ENCODE measurements at places on chromosomes 7 and 10.

- peak; percentile 15 for DNase-seq
Measured at GRCh38 chr10:8873310-8873709, 818.8 kb downstream of the GATA3 start.

DNA sequence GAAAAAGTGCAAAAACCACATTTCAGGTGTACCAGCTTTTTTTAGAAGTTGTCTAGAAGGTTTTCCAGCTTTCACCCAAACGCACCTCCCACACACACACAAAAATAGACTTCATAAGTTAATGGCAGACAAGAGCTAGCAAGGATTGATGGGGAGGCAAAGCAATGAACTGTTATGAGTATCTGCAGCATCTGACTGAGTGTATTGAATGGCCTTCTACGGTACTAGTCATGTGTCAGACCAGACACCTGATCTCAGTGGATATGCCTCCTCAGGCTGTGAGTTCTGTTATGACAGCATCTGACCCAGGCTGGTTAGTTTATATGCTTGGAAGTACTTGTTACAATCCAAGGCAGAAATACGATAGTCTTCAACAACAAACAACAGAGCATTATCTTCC lies 406.1 kb upstream of the AUTS2 start:
- DNase-seq = no peak

GRCh38 chr7:133744451-133744850 lies 382.7 kb upstream of the LRGUK start:
- DNase-seq = no peak

DNA sequence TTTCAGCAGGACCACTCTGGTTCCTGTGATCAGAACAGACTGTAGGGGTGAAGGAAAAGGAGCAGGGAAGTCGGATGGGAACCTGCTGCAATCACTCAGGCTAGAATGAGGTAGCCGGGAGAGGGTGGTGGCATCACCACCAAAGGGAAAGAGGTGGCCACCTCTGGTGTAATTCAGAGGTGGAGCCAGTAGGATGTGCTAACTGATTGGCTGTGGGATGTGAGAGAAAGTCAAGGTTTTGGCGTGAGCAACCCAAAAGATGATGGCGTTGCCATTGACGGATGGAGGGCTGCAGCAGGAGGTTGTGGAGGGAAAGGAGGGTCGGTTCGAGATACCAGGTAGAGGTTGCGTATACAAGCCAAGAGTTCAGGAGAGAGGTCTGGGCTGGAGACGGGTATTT lies 7.4 kb upstream of the VSIR start:
- no peak for DNase-seq

GRCh38 chr10:105592468-105592867 lies 951.4 kb downstream of the SORCS3 start:
- no peak for DNase-seq

DNA sequence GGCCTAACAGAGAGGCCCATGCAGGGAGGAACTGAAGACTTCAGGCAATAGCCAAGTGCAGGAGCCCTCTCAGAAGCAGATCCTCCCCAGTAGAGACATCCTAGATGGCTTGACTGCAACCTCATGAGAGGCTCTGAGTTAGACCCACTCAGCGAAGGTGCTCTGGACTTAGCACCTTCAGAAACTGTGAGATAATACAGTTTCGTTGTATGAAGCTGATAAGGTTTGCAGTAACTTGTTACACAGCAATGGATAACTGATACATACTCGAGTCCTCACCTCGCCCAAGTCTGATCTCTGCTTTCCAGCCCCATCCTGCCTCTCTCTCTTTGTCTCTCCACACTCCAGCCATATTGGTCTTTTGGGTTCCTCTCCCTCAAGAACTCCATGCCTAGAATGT lies 136.4 kb upstream of the EEPD1 start:
- DNase-seq = no peak

DNA sequence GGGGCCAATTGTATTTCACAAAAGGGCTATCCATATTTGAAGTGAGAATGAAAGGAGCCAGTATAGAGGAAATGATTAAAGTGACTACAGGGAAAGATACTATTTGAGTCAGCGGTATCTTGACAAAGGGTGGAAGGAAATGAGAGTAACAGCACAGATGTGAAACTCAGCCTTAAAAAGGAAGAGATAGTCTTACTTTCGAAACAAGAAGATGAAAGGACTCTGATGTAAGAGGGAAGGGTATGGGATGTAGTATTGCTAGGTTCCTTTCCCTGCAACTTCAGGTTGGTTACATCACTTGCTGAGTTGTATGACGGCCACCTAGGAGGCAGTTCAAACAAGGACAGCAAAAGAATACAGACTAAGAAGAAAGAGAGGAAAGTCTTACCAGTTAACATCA lies 13.7 kb downstream of the CISD1 start:
- DNase-seq = no peak

DNA sequence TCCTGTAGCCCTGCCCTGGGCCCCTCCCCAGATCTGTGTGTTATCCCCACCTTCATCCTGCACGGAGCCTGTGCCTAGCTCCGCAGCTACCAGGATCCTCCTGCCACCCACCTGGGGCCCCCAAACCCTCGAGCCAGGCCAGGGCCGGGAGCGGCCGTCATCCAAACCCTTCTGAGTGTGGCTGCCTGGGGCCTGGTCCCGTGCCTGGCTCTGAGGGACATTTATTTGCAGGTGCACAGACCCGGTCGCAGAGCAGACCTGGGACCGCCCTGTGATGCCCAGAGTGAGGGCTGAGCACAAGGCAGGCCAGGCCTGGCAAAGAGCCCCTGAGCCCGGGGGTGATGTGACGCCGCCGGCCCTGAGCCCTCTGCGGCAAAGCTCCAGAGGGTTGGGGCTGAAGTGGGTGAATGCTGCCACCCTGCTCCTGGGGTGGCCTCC lies 27.4 kb upstream of the INPP5A start:
- no peak for DNase-seq

GRCh38 chr10:124701881-124702656 lies 42.1 kb downstream of the FAM53B start:
- DNase-seq = no peak

GRCh38 chr7:141157138-141157765 lies 83.4 kb downstream of the TMEM178B start:
- no peak for DNase-seq

DNA sequence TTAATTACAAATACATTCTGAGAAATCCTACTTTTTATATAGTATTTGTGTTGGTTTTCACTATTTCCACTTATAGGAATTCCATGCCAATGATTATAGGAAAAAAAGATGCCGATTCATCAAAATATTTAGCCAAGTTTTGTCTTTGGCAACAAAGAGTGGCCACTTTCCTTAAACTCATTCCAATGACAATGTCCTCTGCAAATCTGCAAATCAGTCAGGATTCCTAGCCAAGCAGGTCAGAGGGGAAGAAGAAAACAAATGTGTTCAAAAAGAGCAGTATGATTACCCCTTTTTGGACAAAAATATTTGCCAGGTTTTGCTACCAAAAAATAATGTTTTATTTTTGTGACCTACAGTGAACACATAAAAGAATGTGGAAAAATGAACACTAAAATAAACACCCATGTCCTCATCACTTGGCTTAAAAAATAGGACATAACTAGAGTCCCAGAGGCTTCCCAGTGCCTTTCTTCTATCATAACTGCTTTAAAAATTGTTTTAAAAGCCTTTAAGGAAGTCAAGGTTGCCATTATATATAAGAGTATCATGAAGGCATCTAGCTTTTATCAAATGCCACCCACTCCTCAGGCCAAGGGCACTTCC lies 125.9 kb downstream of the ADAM12 start:
- no peak for DNase-seq

DNA sequence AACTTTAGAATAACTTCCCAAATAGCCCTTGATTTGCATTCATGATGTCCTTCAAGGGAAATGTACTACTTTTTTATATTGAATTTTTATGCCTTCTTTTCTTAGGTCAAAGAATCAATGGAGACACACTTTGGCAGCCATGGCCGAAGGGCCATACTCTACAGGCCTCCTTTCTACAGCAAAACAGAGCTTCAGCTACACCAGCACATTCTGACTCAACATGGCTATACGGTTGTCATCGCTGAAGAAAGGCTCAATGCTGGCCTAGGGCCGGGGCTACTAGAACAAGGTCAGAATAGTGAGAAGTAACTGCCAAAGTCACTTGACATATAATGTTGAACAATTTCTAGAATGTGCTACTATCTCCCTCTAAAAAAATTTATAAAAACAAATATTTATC lies 27.0 kb downstream of the CPED1 start:
- no peak for DNase-seq

GRCh38 chr7:104341546-104341945 lies 13.1 kb downstream of the LHFPL3 start:
- no peak for DNase-seq

DNA sequence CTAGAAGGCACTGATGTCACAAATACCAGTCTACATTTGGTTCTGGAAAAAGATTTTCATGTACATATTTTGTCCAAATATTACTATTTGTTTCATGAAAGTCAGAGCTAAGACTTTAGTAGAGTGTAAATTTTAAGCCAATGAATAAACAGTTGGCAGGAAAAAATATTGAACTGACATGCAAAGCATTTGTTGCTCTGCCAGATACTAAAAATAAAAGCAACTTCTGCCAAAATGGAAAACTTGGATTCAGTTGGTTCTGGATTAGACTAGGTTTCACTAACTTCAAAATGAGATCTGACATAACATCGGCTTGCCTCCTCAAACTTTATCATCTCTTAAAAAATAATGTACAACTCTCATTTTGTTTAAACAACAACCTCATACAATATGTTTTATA lies 34.9 kb downstream of the FAM204A start:
- DNase-seq = no peak

- no peak for DNase-seq
Measured at GRCh38 chr7:19009936-19010280, 107.5 kb downstream of the TWIST1 start.

DNA sequence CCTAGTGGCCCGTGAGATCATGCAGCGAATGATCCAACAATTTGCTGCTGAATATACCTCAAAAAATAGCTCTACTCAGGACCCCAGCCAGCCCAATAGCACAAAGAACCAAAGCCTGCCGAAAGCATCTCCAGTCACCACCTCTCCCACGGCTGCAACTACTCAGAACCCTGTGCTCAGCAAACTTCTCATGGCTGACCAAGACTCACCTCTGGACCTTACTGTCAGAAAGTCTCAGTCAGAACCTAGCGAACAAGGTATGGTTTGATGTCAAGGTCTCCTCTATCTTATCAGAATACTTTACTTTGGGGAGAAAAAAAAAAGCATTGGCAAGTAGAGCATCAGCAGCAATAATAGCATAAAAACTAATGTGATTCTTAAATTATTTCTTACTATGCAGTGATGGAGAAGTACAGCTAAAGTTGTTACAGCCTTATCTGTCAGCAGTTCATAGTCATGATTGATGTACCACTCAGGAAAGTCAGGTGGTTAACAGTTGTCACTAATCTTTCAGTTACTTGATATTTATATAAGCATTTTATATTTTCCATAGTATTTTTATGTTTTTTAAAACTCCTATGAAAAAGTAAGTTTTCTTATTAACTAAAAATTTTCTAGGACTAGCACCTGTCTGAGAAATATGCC lies 117.1 kb downstream of the LCOR start:
- no peak for DNase-seq

- no peak for DNase-seq
Measured at GRCh38 chr7:47507522-47507921, 74.4 kb downstream of the TNS3 start.

GRCh38 chr10:132820056-132820455 lies 34.1 kb upstream of the NKX6-2 start:
- no peak for DNase-seq

- DNase-seq = no peak
Measured at GRCh38 chr7:74289659-74290552, 699 bp downstream of the CLIP2 start.

GRCh38 chr7:129923709-129924108 lies 29.1 kb downstream of the UBE2H start:
- DNase-seq = no peak

- DNase-seq = no peak
Measured at GRCh38 chr7:73644688-73645286, 20.5 kb upstream of the MLXIPL start.

- no peak for DNase-seq
Measured at GRCh38 chr7:157467496-157468212, 130.8 kb downstream of the DNAJB6 start.

GRCh38 chr10:88838766-88839350 lies 12.8 kb downstream of the ANKRD22 start:
- no peak for DNase-seq

DNA sequence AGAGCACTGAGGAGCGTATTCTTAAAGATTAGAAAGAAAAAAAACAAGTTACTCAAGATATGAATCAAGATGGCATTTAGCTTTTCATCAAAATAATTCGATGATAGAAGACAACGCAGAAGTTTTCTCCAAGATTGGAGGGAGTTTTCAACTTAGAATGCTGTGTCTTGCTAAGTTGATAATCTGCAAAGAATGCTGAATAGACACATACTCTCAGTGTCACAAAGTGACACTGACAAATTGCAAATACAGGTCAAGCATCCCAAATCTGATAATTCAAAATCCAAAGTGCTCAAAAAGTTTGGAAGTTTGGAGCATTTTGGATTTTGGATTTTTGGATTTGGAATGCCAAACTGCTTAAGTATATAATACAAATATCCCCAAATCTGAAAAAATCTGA lies 243.8 kb downstream of the BBS9 start:
- DNase-seq = no peak

- DNase-seq = no peak
Measured at GRCh38 chr7:14842523-14842922, 60.0 kb downstream of the DGKB start.

GRCh38 chr7:44313621-44314031 lies 11.8 kb downstream of the CAMK2B start:
- DNase-seq = no peak

DNA sequence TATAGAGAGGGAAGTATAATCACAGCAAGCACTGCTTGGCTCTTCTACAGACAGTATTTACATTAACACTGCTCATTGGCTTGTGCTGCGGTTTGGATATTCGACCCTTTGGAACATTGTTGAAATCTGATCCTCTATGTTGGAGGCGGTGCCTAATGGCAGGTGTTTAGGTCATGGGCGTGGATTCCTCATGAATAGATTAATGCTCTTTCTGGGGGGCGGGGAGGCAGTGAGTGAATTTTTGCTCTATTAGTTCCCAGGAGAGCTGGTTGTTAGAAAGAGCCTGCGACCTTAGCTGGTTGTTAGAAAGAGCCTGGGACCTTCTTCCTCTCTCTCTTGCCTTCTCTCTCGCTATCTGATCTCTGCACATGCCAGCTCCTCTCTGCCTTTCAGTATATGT lies 77.3 kb upstream of the SVIL start:
- DNase-seq = no peak

DNA sequence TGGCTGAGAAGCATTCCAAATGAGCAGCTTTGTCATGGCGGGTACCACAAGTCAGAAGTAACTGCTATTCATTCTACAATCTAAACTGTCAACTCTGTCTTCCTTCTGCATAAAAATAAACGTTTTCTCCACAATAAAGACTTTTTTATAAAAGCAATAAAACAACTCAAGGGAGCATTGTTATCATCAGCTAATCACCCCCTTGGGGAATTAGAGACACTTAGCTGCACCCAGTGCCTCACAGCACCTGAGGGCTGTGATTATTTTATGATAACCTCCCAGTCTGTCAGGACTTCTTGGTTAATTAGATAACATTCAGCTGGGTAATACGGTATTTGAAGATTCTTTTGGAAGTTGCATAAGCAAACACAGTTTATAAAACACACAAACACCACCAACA lies 155.6 kb downstream of the PPP1R3A start:
- no peak for DNase-seq

- no peak for DNase-seq
Measured at GRCh38 chr10:51860257-51860656, 160.9 kb upstream of the CSTF2T start.

- DNase-seq = no peak
Measured at GRCh38 chr7:41097501-41097900, 605.4 kb downstream of the INHBA start.

Measured in HTR-8/SVneo (cell line).